ENCODE measurements at places on chromosomes 7 and 10.
A peak's percentile ranks its signal among the peaks of the same experiment; 100 is the strongest.

DNA sequence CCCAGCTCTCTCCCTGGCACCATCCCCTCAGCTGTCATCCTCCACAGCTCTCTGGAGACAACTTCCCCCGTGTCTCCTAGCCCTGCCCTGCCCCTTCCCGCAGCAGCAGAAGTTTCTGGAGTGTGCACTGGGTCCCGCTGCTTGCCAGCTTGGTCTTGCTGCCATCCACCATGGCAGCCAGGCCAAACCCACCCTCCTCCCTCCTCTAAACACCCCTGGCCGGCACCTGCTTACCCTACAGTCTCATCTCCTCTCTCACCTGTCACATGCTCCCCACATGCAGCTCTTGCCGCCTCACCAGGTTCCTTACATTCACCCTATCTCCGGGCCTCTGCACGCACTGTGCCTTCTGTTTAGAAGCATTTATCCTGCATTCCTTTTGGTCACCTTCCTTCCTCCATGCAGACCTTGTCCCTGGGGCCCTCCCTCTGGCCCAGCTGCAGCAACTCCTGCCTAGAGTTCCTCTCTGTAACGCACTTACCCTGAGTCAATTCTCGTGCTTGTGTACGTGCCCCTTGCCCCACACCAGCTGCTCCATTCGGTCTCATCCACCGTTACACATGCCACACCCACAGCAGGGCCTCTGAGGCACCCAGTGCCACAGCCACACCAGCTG, 93.9 kb upstream of the RET start:
- DNase-seq = no peak

DNA sequence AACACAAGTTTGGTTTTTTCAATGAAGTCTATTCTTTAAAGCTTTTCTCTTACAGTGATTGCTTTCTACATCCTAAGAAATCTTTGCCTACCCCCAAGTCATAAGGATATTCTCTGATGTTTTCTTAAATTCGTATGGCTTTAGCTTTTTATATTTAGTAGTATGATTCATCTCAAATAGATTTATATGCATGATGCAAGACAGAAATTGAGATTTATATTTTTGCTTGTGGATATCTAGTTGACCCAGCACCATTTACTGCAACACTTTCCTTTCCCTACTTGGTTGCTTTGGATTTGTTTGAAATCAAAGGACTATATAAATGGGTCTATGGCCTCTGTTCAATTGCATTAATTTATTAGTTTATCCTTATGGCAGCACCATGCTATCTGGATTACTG, 113.9 kb downstream of the ZNF438 start:
- DNase-seq = no peak

DNA sequence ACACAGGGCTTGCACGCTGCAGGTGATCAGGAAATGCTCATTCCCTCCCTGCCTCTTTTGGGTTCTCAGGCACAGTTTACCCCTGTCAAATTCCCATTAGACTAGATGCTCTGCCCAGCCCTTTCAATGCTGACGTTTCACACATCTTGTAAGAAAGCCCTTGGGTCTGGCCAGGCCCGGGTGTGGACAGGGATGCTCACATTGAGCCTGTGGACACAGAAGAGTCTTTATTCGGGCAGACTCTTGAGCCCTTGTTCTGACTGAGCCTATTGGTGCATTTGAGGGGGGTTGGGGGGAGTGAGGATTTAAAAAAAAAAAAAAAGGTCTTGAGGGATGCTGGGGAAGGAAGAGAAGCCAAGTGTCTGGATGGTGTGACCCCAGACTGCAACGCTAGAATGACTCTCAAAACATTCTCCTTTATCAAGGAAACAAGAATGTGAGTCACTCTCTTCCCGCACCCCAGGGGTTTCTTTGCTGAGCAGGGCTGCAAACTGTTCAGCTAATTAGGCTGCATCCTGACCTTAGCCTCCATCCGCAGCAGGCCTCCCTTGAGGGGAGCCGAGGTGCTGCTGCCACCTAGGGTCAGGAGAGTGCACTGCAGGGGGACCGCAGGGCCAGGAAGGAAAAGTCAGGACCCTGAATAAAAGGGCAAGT, 53.6 kb upstream of the TMEM72 start:
- DNase-seq = peak; percentile 78

DNA sequence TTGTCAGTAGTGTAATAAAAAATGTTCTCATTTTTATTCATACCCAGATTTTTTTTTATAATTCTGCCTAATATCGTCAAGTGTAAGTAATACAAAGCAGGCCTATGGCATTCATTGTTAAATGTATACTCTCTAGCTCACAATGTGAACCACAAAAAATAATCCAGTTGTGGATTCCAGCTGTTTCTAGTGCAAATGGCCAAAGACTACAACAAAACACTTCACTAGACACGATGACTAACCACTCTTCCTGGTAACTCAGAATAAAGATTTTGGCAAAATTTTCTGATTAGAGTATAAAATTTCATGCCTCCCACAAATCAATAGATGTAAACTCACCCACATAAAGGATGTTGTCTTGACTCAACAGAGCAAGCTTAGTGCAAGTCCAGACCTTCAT, 396.6 kb downstream of the DGKB start:
- no peak for DNase-seq

DNA sequence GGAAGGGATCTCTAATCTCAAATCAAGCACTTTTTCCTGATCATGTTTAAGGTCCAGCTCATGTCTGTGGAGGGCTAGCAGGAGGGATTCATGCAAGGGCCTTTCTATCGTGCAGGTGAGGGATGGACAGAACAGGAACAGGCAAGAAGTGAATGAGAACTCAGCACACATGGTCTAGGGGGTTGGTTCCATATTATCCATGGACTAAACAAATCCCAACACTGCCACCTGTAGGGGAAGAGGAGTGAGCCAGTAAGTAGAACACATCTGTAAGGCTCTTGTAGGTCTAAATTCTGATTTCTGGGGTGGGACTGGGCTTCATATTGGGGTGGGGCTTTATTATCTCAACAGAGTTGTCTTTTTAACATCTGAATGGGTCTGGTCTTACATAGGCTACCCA, 138.0 kb upstream of the TARP start:
- no peak for DNase-seq

GRCh38 chr7:5296611-5297226, 14.0 kb downstream of the SLC29A4 start:
- DNase-seq = no peak

GRCh38 chr7:46515844-46516590, 594.9 kb upstream of the IGFBP3 start:
- DNase-seq = no peak

DNA sequence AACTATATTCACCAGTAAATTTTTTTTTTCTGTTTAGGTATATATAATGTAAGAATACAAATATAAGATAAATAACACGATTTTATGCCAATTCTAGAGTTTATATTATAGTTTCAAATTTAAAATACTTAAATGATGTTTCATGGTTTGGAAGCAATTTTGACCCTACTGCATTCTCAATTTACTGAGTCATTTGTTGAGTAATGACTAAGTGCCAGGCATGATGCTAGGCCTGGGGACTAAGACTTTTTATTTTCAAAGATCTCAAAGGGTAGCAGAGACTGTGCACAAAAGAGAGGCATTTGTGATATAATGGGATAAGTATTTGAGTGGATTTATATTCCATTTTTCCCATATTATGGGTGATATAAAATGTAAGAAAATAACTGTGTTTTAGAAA, 78.9 kb upstream of the SMIM30 start:
- no peak for DNase-seq

GRCh38 chr7:139767561-139767982, 10.2 kb downstream of the HIPK2 start:
- no peak for DNase-seq

- no peak for DNase-seq
Observed at GRCh38 chr7:114886241-114886640, 35.7 kb upstream of the MDFIC start.

GRCh38 chr10:22649390-22649841, 65.0 kb downstream of the PIP4K2A start:
- DNase-seq = no peak

GRCh38 chr7:137891016-137891655, 44.4 kb upstream of the DGKI start:
- DNase-seq = no peak

DNA sequence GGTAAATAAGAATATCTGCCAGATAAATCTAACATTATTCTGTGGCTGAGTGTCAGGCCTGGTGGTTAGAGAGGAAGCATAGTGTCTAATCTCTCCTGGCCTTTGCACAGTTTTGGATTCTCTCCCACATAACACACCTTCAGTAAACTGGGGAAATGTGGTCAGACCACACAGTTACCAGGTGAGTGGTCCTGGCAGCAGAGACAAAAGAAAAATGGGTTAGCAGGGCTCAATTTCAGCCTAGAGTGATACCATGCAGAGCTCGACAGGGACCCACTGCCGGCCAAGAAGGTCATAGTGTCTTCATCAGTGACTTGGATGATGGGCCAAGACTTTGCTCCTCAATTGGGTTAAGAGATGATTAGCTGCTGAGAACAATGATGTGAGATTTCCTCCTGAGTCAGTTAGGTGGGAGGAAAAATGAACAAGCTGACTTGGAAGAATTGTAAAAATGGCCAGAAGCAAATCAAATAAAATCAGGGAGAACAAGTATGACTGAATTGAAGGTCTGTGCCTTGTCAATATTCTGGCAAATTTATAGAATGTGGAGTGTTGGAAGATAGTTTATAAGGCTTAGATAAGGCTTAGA, 69.2 kb upstream of the EFCAB10 start:
- no peak for DNase-seq

GRCh38 chr10:33302208-33302829, 32.1 kb downstream of the NRP1 start:
- DNase-seq = no peak

DNA sequence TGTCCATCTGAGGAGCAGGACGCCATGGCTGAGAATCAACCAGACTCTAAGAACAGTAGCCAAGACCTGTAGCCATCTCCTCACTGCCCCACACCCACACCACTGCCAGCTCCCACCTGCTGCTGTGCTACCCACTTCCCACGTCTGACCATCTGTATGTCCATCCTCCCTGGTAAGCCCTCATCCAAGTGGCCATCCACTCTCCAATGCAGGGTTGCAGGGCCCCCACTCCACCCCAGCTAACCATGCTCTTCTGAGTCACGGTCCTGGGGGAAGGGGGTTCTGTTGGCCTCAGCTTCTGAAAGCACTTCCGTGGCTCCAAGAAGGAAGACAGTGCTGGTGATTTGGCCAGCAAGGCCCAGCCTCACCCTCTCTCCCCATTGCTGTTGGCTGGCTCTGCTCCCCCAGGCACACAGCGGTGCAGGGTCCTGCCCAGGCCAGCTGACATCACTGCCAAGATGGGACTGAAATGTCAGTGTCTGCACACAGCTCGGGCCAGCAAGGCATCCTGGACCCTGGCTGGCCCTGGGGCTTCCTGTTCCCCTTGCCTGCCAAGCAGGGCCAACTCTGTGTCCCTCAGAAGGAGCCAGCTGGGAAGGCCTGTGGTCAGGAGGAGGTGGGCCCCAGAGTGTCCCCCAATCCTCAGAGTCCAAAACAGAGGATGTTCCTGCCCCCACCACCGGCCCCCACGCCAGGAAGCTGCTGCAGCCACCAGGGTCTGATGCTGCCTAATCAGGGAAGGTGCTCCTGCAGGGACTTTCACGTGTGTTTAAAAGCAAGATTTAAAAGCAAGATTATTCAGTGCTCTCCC, 17.5 kb downstream of the RASGEF1A start:
- peak; percentile 13 for DNase-seq

- DNase-seq = no peak
Observed at GRCh38 chr10:113626809-113627355, 37.0 kb downstream of the NRAP start.

DNA sequence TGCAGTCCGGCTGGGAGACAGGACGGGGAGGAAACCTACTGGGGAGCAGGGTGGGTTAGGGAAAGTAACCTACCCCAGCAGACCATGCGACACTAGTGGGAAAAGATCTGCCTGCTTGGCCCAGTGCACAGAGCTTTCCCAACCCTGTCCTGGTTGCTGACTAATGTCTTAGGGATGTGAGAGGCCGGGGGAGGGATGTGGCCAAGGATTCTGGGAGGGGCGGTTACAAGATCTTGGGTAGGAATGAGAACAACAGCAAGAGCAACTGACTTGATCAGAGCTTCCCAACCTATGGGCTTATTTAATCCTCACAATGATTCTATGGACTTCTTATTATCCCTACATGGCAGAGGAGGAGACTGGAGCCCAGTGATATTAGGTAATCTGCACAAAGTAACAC, 24.0 kb upstream of the EIF5AL1 start:
- DNase-seq = peak; percentile 57

DNA sequence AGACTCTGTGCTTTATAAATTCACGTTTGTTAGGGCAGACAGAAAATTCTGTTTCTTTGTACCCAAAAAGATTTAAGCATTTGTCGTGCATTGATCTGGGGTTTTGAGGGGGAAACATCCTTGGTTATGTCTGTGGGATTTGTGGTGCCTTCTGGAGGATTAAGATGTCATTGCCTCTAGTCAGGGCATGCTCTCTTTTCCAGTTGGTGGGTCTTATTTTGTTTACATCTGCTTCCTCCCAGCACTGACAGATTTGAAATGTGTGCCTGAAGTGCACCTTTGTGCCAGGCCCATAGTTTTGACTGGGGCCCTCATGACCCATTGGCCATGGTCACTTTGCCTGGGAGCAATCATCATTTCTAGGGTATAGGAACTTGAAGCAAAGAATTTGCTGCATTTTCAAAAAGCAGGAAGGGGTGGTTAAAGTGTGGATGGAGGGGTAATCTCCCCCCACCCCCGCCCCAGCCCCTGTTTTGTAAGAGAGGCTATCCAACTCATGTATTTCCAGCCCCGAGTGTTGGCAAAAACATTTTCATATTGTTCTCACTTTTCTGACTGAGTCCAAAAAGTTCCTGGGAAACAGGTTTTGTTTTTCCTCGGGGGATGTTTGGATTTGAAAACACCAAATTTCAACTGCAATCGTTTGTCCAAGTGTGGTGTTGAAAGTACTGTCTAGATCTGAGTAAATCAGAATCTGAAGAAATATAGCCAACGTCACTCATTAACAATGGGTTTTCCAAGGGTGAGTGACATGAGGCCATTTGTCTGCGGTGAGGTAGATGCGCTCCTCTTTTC, 388.2 kb upstream of the GALNT17 start:
- DNase-seq = no peak
